ENCODE measurements at places on chromosomes 5 and 9.

- no peak for DNase-seq
Measured at GRCh38 chr9:12813960-12814876, 39.4 kb downstream of the LURAP1L start.

DNA sequence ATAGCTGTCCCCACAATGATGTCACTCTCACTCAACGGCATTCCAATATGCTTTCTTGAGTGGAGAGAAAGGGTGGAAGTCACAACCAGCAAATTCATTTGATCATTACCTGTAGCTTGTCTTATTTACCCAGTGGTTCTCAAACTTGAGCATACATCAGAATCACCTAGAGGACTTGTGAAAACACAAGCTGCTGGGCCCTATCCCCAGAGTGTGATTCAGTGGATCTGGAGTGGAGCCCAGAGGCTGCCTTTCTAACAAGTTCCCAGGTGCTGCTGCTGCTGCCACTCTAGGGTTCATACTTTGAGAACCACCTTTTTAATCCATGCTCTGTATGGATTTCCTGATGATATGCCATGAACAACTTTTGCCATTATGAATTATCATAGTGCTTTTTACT lies 94.7 kb downstream of the KLHL3 start:
- DNase-seq, result no peak

- DNase-seq, result no peak
Measured at GRCh38 chr9:90064971-90065370, 460.2 kb downstream of the GADD45G start.

DNA sequence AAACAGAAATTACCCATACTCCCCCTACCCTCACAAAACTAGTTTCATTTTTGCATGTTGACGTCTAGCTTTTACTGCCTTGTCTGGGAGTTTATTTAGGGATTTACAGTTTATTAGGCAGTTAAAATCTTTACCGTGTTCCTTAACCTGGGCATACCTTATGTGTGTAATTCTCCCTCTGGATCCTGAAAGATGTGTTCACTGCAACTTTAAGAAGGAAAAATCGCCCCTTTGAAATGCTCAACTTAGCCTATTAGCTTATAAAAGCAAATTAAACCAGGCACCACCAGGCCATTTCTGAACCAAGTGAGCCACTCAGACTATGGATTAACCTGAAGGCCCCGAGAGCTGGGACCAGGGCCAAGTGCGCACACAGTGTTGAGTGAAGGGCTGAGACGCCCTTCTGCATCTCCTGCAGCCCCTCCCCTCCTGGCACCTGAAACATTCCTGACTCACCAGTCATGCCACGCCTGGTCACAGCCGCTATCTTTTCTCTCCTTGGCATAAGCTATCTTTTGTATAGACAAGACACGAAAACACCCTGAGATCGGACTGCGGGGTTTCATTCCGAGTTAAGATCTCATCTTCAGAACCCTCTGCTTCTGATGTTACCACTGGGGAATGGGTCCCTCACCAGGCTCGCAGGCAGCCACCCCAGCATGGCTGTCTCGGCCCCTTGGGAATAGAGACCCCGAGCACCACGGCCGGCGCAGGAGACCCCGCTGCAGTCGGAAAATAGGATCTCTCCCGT lies 111.9 kb downstream of the ROR2 start:
- DNase-seq, result no peak

DNA sequence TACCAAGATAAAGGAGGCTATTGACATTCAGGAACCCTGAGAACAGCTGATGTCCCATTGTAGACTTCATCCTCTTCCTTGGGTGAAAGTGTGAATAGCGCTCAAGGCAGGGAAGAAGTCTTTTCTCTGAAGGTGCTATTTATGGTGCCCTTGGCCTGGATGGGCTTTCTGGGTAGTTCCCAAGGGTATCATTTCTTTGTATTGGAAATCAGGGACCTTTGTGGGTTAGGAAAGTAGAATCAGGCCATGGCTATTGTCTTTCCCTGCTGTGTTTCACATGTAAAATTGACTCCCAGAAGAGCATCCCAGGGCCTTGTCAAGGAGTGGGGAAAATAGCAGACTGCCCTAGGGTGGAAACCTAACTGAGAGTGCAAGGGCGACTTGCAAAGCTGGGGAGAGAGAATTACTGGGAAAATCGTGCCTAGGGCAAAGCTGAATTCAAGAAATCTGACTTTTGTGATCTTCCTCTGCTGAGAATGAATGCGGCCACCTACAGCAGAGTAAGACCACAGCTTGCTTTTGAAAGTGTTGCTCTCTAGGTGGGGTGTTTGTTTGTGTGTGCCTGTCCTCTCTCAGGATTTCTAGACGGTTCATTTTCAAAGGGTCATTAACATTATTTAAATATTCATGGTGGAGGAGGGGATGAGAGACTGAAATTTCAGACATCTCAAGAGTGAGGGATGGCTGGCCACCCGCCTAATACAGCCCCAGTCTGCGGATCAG lies 160.6 kb downstream of the C9orf152 start:
- no peak for DNase-seq

GRCh38 chr9:131722255-131722654 lies 17.6 kb downstream of the RAPGEF1 start:
- no peak for DNase-seq

- DNase-seq, result no peak
Measured at GRCh38 chr9:88954066-88954465, 37.2 kb upstream of the S1PR3 start.

DNA sequence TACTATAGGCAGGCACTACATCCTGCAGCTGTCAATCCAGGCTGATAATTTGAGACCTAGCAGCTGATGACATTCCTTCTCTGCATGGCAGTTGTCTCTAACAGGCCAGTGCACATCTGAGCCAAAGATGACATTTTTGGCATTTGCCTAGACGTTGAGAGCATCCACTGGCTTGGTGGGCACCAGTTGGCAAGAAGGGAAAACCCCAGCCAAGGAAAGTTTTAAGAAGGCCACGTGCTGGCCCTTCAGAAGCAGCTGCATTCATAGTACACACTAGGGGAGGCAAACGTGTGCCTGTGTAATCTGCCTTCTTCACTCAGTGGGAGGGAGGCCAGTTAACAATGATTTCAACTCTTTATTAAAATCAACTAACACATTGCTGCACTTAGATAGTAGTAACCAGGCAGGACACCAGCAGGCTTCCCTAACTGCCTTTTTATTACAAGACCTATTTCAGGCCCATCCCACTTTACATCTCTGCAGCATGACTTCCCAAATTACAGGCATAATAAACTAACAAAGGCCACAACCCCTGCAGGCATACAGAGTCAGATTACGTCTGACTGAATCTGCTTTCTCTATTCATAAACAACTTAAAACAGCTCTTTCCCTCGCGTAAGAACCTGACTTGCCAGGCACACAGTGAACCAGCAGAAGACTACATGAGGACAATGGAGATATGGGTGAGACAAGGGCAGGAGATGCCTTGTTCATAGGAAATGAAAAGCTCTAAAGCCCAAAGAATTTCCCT lies 576.3 kb downstream of the PDE4D start:
- no peak for DNase-seq

GRCh38 chr9:8027351-8027750 lies 227.8 kb upstream of the DMAC1 start:
- DNase-seq, result no peak

DNA sequence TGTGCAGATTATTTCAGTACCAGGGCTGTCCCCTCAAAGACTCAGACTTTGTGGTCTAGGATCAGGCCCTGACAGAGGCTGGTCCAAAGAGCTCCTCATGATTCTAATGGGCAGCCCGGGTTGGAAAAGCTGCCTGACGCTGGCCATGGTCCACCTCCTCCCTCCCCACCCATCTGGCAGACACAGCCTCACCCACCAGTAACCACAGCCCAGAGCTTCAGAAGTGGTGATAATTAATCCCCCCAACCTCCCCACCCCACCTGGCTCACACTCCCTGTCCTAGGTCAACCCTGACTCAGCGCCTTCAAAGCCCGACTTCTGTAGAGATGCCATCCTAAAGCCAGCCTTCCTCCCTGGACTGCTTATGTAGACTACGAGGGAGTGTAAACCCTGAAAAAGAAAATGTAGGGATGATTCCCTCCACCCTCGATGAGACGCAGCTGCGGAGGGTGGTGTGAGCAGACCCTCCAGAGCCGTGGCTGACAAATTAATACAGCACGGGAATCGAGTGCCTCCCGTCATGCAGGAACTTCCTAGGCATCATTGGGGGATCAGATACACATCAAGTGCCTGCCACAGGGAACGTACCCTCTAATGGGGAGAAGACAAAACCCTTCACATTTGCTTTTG lies 7.0 kb downstream of the UBE2QL1 start:
- no peak for DNase-seq

GRCh38 chr9:124263213-124263612 lies 5.5 kb downstream of the NEK6 start:
- no peak for DNase-seq
